ENCODE measurements at places on chromosomes 12 and 14.
A peak's percentile ranks its signal among the peaks of the same experiment; 100 is the strongest.

DNA sequence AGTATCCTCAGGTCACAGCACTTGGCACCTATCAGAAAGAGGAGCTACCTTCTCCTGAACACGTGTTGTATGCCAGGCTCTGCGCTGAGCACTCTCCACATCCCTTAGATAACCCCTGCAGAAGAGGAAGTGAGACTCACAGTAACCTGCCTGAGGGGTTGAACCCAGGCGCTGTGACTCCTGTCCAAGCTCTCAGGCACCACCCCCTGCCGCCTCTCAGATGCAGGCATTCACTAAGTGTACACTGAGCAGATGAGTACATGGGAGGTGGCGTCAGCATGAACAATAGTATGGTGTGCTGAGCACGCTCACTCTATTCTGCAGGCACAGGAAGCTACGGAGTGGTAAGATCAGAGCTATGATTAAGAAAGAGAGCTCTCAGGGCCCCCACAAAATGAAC lies 21.0 kb upstream of the RIC8B start:
- no peak for DNase-seq

DNA sequence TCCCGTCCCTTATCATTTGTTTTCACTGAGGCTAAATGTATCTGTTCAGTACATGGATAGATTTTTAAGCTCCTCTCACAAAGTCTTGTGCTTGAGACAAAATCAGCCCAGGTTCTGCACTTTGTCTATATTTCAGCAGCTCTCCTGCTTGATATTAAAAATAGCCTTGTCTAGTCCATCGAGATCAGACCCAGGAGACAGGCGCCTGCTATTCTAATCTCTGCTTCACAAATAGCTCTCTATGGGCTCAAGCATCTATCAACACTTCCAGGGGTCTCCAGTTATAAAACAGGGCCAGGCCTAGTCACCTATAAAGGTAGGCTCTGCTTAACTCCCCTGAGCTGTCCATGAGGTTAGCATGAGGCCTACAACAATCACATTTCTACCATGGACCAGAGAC lies 62.5 kb downstream of the ZFP36L1 start:
- no peak for DNase-seq

- DNase-seq: peak; percentile 89
Observed at GRCh38 chr12:57235017-57235727, 5.7 kb downstream of the SHMT2 start.

- no peak for DNase-seq
Observed at GRCh38 chr14:42554091-42554490, 947.4 kb downstream of the LRFN5 start.

GRCh38 chr12:130192642-130193345 lies 30.5 kb downstream of the FZD10 start:
- DNase-seq: no peak

GRCh38 chr14:68849416-68849815 lies 56.5 kb upstream of the ZFP36L1 start:
- no peak for DNase-seq

- DNase-seq: peak; percentile 66
Observed at GRCh38 chr14:77554816-77555599, 56.4 kb upstream of the ISM2 start.

GRCh38 chr12:18101043-18101442 lies 11.1 kb upstream of the RERGL start:
- DNase-seq: no peak

GRCh38 chr14:36518586-36519430 lies 1.2 kb downstream of the NKX2-1 start:
- DNase-seq: no peak

- DNase-seq: no peak
Observed at GRCh38 chr12:96864335-96864734, 42.7 kb upstream of the NEDD1 start.

- DNase-seq: peak; percentile 62
Observed at GRCh38 chr12:12915656-12916055, 24.3 kb downstream of the GPRC5A start.

GRCh38 chr14:72962829-72963312 lies 36.6 kb downstream of the DCAF4 start:
- DNase-seq: no peak

DNA sequence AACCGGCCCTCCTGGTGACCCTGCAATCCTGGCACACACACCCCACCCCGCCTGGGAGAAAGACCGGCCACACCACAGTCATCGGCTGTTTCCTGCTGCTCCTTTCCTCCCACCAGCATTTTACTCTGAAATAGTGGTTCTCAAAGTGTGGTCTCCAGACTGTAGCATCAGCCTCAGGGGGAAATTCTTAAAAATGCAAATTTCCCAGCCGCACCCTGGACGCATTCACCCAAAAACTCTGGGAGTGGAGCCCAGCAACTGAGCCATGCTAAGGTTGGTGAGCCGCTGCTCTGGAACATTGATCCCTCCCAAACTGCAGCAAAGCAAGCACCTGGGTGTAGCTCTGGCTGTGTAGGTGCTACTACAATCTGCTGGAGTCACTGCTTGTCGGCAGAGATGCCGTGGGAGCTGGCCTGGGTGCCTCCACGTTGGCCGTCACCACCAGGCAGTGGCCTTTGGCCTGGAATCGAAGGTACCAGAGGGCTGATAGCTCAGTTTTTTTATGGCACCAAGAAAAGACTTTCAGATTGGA lies 38.4 kb upstream of the BCL2L14 start:
- peak; percentile 42 for DNase-seq

DNA sequence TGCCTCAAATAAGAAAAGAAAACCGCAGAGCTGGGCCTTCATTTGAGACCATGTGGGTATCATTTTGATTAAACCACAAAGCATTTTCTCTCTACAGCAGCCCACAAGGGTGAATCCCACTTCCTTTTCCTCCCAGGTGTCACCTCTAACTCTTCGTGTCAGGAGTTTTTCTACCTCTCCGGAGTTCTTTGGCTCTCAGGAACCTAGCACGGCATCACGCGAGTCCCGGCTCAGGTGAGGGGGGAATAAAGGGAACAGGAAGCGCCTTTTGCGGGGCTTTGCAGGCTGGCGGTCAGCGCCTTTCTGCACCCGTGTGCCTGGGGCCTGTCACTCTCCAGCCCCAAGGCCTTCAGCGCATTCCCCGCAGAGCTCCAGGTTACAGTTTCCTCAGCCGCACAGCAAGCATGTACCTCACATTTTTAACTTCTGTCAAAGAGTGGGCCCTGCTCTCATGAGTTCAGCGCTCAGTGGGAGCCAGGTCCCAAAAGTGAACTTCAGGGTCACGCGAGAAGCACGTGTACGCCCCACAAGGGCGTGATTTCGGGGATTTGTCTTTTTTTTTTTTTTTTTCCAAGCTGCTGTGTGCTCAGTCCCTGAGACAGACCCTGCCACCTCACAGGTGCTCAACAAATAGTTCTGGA lies 740 bp upstream of the PRPF40B start:
- peak; percentile 69 for DNase-seq

GRCh38 chr14:92539875-92540274 lies 26.3 kb downstream of the RIN3 start:
- peak; percentile 71 for DNase-seq

- DNase-seq: no peak
Observed at GRCh38 chr12:3419558-3419957, 71.4 kb upstream of the PRMT8 start.

GRCh38 chr14:24064091-24064795 lies 7.1 kb upstream of the CPNE6 start:
- no peak for DNase-seq

GRCh38 chr12:131415781-131416180 lies 295.1 kb upstream of the SFSWAP start:
- no peak for DNase-seq

GRCh38 chr14:44897845-44898151 lies 63.9 kb downstream of the KLHL28 start:
- DNase-seq: no peak

DNA sequence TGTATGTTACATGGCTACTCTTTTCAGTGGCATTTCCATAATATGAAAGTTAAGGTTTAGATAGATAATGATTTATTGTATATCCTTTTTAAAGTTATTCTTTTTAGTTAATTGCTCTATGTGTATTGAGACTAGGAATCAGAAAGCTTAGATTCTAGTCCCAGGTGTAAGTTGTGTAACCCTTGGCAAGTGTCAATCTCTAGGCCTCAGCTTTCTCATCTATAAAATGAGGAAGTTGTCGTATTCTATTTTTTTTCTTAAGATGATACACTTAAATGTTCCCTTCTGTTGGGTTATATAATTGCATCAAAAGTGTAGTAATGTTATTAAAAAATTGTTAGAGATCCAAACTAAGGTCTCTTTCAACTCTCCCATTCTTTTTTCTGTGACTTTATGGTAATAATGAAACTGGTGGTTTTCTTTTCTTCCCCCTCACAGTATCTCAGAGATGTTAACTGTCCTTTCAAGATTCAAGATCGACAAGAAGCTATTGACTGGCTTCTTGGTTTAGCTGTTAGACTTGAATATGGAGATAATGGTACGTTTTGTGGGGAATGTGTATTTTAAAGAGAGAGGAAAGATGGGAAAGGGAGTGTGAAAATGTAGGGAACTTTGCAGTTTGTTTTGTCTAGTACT lies 4.1 kb downstream of the RTRAF start:
- DNase-seq: no peak

GRCh38 chr14:35335388-35336092 lies 43.4 kb downstream of the PSMA6 start:
- DNase-seq: peak; percentile 61

DNA sequence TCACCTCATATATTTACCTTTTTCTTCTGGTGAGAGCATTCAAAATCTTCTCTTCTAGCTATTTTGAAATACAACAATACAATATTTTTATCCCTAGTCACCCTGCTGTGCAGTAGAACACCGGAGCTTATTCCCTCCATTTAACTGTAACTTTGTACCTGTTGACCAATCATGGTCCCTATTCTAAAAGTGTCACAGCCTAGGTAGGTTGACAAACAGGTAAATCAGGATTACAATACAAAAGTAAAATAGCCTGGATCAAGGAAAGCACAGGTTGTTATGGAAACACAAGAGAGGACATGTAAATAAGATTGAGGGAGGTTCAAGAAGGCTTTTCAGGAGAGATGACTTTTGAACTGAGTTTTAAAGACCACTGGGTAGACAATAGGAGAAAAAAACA lies 670.9 kb downstream of the DIO2 start:
- DNase-seq: no peak

DNA sequence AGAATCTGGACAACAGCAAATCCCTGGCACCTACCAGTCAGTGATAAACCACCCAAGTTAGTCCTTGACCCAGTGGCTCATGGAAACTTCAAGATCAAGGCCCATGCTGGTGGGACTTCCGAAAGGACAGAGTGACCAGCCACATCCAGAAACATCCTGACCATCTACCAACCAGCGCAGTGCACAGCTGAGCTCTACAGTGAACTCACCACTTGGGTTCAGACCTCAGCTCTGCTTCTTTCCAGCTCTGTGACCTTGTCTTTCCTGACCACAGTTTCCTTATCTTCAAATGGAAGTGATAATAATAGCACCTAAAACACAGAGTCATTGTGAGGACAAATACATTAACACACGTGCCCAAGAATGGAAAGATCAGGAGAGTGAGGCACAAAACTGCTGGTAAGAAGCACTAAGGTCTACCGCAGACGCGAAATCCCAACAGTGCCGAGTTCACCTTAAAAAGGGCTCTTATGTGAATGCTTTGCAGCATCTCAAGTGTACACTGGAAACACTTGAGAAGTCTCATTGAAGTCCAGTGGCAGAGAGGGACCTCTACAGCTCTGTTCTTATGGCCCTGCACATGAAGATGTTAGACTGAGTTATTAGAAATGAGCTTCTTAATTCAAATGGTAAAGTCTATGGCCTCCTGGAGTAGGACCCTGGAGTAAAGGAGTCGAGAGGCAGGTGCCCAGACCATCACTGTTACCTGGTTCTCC lies 128.8 kb downstream of the CCDC60 start:
- DNase-seq: no peak

DNA sequence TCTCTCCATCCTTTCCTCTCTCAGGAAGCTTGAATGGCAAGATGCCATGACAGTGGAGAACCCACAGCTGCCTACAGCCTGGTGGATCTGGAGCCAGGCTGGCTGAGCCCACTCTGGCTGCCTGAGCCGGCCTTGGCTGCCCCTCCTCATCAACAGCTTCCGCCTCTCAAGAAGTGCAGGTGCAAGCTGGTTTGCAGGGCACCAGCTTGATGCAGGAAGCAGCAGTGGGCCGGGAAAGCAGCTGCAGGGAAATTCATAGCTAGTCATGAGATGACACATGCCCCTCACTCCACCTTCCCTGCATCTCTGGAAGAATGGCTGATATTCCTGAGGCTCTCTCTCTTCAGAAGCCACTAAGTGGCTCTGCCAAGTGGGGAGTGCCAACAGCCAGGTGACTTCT lies 289.1 kb downstream of the RPS29 start:
- DNase-seq: no peak

DNA sequence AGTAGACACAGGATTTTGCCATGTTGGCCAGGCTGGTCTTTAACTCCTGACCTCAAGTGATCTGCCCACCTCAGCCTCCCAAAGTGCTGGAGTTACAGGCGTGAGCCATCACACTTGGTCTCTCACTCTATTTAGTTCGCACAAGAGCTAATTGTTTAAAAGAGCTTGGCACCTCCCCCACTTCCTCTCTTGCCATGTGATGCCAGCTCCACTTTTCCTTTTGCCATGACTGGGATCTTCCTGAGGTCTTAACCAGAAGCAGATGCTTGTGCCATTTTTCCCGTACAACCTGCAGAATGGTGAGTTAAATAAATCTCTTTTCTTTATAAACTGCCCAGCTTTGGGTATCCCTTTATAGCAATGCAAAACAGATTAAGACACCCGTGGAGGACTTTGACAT lies 200.1 kb upstream of the FRMD6 start:
- DNase-seq: no peak

- peak; percentile 84 for DNase-seq
Observed at GRCh38 chr12:124568431-124569374, 1.3 kb upstream of the NCOR2 start.

GRCh38 chr12:113161415-113162016 lies 12.0 kb downstream of the CFAP73 start:
- DNase-seq: no peak

- DNase-seq: no peak
Observed at GRCh38 chr12:45296046-45296586, 80.2 kb downstream of the ANO6 start.

DNA sequence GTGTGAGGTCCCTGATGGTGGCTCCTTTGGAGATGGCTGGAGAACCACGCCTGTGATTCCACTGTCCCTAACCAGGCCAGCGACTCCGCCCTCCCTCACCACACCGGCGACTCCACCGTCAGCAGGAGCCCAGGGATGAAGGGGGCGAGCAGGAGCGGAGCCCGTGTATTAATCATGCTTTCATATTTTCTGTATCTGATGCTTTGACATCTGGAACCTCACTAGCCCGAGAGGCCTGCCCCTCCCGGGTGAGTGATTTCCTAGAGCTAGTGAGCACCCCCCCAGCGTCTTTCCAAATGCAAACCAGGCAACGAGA lies 69.9 kb downstream of the NOC4L start:
- peak; percentile 15 for DNase-seq

Measured in right cardiac atrium (tissue), 5 donors.